ENCODE measurements at places on chromosomes 1 and 21.
A peak's percentile ranks its signal among the peaks of the same experiment; 100 is the strongest.

- no peak for DNase-seq
Measured at GRCh38 chr21:31342348-31342747, 1.7 kb downstream of the TIAM1 start.

- peak; percentile 34 for DNase-seq
Measured at GRCh38 chr1:2977886-2978611, 43.2 kb upstream of the ACTRT2 start.

DNA sequence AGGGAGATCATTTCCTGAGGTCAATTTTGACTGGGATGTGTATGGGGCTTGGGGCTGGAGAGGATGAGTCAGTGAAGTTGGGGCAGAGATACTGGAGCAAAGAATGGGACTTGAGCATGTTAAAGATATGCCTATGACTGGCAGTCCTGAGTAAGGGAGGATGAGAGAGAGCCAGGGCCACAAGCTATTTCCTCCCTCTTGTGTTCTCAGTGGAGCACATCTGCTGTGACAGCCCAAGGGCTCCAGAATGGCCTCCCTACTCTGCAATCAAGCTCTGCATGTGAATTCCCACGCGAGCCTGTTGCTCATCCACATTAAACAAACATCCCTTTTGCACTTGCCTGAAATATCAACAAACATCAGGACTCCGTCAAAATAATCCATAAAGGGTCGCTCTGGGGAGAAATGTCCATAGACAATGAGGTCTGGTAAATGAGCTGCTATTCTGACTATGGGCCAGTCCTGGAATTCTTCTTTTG, 9.2 kb downstream of the ADCY10 start:
- DNase-seq: no peak

- DNase-seq: no peak
Measured at GRCh38 chr21:16420031-16420724, 690.4 kb downstream of the USP25 start.

DNA sequence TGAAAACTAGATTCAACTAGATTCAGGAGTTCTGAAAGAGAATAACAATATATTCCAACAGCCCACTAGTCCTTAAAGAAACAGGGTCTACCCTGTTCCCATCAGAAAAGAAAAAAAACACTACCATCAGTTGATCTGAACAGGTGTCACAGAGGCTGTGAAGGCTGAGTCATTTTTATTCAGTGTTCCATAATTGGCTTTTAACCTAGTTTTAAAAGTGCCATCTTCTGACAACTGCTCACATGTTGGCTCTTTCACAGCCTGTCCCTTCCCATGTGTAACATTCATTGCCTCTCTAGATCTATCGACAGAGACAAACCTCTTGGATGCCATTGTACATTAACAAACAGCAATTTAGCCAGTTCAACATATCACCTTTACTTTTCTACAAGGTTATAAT, 243.7 kb downstream of the TBX15 start:
- no peak for DNase-seq

- DNase-seq: no peak
Measured at GRCh38 chr1:172931761-172932160, 119.0 kb downstream of the TNFSF18 start.

DNA sequence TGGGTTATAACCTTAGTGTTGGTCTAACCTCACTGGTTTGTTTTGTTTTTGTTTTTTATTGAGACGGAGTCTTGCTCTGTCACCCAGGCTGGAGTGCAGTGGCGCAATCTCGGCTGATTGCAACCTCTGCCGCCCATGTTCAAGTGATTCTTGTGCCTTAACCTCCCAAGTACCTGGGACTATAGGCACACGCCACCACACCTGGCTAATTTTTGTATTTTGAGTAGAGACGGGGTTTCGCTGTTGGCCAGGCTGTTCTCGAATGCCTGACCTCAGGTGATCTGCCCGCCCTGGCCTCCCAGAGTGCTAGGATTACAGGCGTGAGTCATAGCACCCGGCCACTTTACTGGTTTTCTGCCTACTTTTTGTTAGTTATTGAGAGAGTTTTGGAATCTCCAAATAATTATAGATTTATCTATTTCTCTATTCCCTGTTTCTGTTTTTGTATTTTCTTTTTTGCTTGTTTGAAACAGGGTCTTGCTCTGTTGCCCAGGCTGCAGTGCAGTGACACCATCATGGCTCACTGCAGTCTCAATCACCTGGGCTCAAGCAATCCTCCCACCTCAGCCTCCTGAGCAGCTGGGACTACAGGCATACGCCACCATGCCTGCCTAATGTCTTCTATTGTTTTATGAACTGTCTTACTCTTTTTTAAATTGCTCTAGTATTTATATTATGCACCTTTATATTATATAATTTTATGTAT, 21.4 kb downstream of the SMG7 start:
- DNase-seq: no peak

- peak; percentile 54 for DNase-seq
Measured at GRCh38 chr1:181190364-181191035, 102.0 kb downstream of the IER5 start.

DNA sequence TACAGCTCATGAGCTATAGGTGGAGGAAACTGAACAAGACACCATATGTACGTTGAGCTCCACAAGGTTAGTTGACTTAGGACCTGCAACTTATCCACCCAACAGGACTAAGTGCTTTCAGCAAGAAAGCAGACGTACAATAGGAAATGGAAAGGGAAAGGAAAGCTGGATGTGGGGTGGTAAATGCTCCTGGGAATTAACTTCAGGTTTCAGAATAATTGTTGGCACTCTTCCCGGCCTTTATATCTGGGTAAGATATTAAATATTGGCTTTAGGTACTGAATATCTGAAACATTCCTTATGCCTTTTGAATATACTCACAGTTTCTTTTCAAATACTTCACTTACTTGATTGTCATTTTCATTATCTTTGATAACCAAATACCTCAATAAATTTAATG, 36.3 kb downstream of the GLMN start:
- DNase-seq: no peak

DNA sequence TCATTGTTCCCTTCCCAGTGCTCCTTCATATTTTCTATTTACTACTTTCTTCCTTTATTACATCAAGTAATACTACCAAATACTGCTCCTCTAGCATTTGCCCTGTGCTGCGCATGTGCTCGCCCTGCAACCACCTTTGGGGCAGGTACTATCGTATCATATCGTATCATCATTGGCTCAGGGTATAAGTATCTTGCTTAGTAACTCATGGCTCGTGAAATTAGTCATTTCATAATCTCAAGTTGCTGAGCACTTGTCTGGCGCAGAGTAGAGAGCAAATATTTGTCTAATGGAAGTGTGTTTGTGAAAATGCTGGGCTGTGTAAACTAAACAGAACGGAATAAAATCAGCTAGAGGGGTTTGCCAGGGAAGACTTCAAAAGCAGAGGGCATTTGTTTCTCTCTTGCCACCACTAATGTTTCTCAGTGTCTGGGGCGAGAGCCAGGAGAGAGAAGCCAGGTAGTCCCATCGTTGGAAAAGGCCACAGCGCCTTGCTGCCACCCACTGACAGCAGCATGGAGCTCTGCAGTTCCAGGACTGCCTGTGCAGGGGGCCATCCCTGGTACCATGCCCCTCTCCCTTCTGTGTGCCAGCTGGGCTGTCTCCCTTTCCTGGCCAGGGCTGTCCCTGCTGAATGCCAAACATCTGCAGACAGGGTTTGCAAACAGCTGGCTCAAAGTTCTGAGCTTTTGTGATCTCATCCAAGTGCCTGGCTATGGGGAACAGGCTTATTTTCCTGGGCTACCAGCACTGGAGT, 20.0 kb upstream of the CPT2 start:
- no peak for DNase-seq

- no peak for DNase-seq
Measured at GRCh38 chr1:1975535-1975934, 28.1 kb downstream of the CFAP74 start.

- DNase-seq: no peak
Measured at GRCh38 chr1:6412896-6413295, 6.8 kb downstream of the HES2 start.

GRCh38 chr1:2158272-2158671, 36.3 kb downstream of the FAAP20 start:
- no peak for DNase-seq

DNA sequence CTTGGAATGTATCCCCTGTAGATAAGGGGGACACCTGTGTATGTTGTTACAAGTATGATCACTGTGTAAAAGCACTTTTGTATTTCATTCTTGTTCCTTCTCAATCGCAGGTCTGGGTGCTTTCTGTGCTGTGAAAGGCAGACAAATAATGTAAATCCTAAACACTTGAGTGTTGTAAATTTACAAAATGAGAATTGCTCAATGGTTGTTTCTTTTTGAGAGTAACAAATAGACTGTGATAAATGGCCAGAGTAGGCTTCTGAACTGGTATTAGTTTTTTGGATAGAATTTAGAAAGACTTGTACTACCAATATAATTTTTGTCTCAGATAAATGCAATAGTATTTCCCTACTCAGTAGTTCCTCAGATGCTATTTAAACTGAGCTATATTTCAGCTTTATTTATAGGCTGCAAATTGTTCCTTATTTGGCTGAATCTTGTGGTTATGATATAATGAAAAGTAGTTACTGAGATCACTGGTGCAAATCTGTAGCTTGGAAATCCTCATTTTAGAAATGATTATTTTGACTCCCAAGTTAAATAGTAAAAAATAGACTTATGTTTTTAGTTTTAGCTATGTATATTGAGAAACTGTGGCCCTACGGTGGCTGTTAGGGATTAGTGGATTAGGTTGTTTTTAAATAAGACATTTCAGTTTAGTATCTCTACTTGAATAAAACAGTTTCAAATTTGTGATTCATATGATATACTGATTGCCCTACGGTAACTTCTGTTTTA, 9.2 kb downstream of the BACH1 start:
- DNase-seq: no peak

- DNase-seq: no peak
Measured at GRCh38 chr1:94633051-94633450, 91.5 kb upstream of the F3 start.

GRCh38 chr21:45532826-45533360, 9.3 kb downstream of the SLC19A1 start:
- peak; percentile 49 for DNase-seq

GRCh38 chr1:244137276-244137675, 86.2 kb downstream of the ZBTB18 start:
- no peak for DNase-seq

DNA sequence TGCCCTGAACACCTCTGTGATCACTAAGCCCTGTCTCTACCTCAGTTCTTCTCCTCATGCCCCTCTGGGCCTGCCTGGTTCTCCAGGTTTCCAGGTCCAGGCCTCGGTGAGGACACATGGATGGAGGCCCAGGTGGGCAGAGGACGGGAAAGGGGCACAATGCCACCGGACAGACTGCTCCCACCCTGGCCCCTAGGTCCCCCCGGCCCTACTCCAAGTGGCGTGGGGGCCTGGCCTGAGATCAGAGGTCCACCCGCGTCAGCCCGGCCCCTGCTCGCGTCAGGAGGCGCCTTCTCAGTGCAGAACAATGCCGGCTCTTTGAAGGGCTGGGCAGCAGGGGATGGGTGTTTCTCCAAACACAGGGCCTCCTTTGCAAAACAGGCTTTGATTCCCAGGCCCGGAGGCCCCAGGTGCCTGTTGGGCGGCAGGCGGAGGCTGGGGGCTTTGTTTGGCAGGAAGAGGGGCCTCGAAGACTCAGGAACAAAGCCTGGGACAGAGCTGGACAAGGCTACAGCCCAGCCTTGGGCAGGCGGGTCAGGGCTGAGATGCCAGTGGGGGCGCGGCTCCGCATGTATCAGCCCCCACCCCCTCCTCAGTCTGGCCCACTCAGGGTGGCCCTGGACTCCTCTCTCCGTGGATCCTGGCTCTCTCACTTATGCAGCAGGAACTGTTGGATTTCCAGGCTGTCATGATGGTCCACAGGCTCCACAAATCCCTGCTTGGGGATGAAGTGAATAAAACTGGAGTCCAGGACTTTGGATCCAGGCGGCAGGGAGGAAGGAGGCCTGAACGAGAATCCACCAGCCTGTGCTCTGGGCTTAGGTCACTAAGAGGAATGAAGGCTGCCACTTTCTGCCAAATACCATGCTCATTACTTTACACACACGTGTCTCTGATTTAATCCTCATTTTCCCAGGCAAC, 77.4 kb upstream of the SLC2A1 start:
- no peak for DNase-seq

- DNase-seq: no peak
Measured at GRCh38 chr1:29318724-29319123, 82.4 kb downstream of the PTPRU start.

DNA sequence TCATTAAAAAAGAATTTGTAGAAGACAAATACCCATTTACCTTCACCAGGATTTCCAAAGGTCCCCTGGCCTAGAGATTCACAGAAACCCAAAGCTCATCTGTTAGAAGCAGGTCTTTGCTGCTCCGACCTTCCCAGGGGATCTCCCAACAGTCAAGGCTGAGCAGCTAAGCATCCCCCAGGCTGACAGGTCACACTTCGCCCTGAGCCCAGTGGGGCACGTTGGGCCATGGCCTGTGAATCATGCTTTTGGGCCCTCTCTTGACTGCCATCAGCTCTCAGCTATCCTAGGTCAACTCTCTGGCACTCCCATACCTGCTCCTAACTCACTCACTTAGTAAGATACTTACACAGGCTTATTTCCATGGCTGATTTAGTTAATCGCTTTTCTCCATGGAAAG, 157.7 kb downstream of the DSCAM start:
- no peak for DNase-seq

DNA sequence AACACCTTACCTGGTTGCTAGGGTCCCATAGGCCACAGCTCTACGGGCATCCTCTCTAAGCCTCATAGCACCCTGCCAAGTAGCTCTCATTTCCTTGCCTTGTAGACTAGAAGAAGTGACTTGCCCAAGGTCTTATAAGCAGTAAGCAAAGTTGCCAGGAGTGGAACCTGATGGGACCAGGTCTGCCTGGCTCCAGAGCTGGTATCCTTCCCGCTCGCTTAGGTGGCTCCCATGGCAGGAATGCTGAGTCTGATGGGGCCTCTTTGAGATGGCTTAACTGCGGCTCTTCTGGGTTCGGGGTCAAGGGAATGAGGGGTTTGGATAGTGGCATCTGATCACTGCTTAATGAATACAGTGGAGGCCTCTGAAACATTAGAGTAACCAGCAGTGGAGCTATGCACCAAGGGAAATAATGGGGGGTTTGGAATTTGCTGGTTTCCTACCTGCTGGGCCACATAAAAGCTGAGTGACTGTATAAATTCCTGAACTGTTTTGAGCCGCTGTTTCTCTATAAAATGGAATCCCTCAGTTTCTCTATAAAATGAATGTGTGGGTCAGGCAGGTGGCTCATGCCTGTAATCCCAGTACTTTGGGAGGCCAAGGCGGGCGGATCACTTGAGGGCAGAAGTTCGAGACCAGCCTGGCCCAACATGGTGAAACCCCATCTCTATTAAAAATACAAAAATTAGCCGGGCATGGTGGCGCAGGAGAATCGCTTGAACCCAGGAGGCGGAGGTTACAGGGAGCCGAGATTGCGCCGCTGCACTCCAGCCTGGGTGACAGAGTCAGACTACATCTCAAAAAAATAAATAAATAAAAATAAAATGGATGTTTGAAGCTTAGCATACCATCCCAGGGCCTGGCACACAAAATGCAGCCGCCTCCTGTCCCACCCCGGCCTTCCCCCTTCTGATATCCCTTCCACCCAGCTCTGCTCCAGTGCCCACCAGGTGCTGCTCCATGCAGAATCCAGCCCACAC, 12.4 kb downstream of the FAM151A start:
- DNase-seq: no peak

All from natural killer cell treated with Interleukin-12 subunit alpha and Interleukin-12 subunit beta and Interleukin-15 and Interleukin-18, amount 100 ng/mL, for 72 hours (primary cell).